A549 treated with DMSO at 1 μM for 4 hours (cell line): ENCODE measurements at places on chromosomes 3 and 15. TPM values are rescaled to one million over a fixed set of nuclear protein-coding genes. Genes with fewer than 3 reads are reported as not detected.

GAP43 gene
- total RNA-seq, result 0.05 to 0.06 TPM in 2 of 5 replicates, not detected in the others

LMCD1 gene
- 75.6 to 119 TPM (median 81.9 TPM) in 5 replicates for total RNA-seq

RBP2 gene
- not detected in 5 replicates for total RNA-seq

FSD2 gene
- total RNA-seq, result not detected in 5 replicates

ACOX2 gene
- total RNA-seq, result 7.8 to 11.7 TPM (median 10.8 TPM) in 5 replicates

NR2F2 gene
- total RNA-seq, result 18.5 to 28.5 TPM (median 23.6 TPM) in 5 replicates

C3orf49 gene
- not detected in 5 replicates for total RNA-seq

CEMIP gene
- total RNA-seq, result 1.8 to 3.1 TPM (median 2.2 TPM) in 5 replicates
